Activated T-helper 1 cell treated with anti-CD3 and anti-CD28 coated beads, Interleukin-2, amount 50 U/mL, for 16 hours (primary cell): ENCODE measurements at places on chromosomes 2 and 18.

GRCh38 chr2:241390301-241391206, 34.5 kb downstream of the FARP2 start:
- DNase-seq, result no peak

DNA sequence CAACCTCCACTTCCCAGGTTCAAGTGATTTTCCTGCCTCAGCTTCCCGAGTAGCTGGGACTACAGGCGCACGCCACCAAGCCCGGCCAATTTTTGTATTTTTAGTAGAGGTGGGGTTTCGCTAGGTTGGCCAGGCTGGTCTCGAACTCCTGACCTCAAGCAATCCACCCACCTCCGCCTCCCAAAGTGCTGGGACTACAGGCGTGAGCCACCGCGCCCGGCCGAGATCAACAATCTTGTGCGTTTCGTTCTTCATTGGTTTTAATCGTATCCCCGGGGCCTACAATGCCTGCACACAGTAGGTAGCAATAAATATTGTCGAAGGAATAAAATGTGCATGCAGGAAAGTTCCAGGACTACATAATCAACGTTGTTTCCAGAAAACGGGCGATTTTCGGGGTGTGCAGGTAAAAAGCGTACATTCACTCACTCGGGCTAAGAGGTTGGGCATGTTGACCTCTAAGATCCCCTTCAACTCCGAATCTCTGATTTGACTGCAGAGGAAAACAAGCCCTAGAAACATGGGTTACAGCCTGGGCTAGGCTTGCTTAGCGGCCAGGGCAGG, 2.7 kb upstream of the SOS1 start:
- DNase-seq, result no peak

DNA sequence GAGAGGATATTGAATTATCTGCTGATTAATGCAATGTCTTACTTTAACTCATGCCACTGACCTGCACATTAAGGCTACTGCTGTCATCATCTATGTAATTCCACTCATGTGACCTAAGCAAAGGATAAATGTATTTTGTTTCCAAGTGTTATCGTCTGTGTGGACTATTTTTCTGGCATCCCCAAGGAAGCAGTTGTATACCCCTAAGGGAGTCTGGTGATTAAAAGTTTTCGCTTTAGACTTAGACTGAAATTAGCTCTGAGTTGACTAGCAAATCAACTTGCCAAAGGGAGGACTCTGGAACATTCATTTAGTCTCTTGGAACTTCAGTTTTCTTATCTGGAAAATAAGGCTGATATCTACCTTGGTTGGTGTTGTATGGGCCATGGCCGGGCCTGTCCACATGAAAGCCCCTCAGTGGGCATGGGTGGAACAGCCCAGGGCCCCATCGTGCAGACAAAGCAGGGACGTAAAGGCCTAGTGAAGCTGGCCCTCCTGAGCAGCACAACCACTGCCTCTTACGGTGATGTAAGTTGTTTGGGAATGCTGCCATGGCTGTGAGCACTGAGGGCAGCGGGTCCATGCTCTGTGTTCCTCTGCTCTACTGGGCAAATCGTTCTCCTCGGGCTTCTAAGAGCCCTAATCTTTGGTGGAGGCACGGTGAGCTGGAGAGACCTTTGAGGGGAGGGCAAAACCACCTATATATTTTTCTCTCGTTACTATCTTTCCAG, 144.4 kb upstream of the RNF152 start:
- no peak for DNase-seq

DNA sequence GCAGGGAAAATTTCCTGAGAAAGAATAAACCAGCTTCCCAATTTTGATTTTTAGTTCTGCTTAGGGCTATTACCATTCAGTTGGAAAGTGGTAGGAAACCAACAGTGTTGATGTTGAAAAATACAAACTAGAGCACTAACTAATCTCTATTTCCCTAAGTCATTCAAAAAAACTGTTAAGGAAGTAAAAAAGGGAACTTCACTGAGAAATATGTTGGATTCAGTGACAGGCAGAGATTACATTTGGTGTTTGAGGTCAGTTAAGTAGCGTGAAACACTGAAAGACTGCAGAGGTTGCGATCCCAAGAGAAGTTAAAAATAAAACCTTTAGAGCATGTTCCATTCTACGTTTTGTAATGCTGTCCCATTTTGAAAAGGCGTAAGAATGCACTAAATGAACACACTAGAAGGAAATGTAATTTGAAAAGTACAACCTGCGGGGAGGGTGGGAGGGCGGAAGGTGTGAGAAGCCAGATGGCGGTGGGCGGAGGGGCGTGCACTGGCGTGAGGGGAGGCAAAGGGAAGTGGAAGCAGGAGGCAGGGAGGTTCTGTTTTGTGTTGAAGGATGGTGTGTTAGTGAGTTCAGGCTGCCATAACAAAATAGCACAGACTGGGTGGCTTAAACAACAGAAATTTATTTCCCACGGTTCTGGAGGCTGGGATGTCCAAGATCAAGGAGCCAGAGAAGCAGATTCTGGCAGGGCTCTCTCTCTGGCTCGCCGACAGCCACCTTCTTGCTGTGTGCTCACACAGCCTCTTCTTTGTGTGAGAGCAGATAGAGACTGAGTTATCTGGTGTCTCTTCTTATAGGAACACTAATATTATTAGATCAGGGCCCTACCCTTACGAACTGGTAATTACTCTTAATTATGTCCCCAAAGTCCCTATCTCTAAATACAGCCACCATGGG, 94.3 kb upstream of the KCTD1 start:
- DNase-seq, result no peak

DNA sequence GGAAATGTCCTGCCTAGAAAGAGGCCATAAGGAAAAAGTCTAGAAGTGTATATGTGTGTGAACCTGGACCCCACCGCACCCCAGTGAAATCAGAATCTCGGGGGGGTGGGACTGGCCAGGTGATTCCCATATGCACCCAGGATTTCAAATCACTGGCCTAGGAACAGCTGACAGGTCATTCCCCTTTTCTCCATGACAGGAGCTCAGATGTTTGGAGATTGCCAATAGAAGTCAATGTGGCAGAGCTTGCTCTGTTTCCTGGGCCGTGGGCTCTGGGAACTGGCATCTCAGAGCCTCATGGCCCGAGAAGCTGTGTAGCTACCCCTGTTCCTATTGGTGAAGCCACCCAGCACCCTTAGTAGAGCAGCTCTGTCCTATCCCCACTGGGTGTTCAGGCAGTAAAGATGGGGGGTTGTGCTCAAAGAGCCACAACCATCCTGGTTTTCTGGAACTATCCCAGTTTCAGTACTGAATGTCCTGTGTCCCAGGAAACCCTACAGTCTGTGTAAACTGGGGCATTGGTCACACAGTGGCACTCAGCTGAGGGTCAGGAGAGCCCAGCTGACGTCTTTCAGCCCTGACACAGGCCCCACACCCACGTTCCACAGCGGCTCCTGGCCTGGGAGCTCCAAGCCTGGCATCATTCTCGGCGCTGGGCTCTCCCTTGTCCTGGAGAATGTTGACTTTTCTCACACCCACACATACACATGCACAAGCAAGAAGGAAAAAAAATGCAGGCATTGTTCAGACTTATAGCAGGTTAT, 18.9 kb downstream of the GNLY start:
- DNase-seq, result no peak
